Activated CD4-positive, alpha-beta memory T cell treated with anti-CD3 and anti-CD28 coated beads for 36 hours (primary cell): ENCODE measurements at places on chromosomes 11 and 22. TPM values are rescaled to one million over a fixed set of nuclear protein-coding genes. Genes with fewer than 3 reads are reported as not detected.

Gene SMC1B
- 1.1 TPM for total RNA-seq

Gene FREY1
- 0.88 TPM for total RNA-seq

Gene KIF18A
- 26.4 TPM for total RNA-seq

Gene E2F8
- 16.5 TPM for total RNA-seq

Gene PLCB3
- 12.3 TPM for total RNA-seq

Gene IGLL1
- not detected for total RNA-seq

Gene C11orf97
- not detected for total RNA-seq

Gene CCDC15
- total RNA-seq, result 5.6 TPM

Gene DAGLA
- 0.15 TPM for total RNA-seq

Gene VEGFB
- 78.9 TPM for total RNA-seq

Gene AQP11
- 0.34 TPM for total RNA-seq

Gene CRACR2B
- 2.3 TPM for total RNA-seq
